ENCODE measurements at places on chromosomes 5 and 9.

DNA sequence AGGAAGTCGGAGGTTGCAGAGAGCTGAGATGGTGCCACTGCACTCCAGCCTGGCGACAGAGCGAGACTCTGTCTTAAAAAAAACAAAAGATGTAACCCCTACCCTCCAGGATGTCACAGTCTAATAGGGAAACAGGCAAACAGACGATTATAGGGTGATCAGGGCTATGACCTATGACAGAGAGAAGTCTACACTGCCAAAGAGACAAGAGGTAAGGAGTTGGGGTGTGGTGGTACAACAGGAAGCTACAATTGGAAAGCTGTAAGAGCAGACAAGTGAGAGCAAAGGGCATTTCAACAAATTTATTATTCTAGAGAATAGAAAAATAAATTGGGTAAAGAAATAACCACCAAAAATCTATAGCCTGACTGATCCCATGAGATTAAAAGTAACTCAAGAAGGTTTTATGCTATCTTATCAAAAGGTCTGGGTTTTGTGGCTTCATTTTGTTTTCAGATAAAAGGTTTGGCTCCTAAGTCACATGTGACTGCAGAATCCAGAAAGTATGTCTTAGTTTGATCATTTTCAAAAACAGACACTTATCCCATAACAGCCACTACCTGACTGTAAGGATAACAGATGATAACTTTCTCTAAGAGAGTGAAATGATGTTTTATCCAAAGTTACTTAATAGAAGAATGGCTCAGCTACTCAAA, 7.3 kb downstream of the CDC26 start:
- DNase-seq = no peak

DNA sequence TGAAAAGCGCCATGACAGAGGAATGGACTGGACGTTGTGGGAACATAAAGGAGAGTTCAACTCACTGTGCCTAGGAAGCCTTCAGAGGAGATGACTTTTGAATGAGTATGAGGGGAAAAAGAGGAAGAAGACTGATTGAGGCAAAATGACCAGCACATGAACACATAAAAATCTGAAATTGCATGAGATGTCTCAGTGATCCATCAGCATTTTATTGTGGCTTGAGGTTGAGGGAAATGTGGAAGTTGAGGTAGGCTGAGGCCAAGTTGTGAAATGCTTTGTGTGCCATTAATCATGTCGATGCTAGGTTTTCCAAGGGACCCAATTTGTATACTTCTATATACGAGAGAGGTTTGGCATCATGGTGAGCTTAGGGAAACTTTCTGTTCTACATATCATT, 140.9 kb upstream of the TLX3 start:
- no peak for DNase-seq

DNA sequence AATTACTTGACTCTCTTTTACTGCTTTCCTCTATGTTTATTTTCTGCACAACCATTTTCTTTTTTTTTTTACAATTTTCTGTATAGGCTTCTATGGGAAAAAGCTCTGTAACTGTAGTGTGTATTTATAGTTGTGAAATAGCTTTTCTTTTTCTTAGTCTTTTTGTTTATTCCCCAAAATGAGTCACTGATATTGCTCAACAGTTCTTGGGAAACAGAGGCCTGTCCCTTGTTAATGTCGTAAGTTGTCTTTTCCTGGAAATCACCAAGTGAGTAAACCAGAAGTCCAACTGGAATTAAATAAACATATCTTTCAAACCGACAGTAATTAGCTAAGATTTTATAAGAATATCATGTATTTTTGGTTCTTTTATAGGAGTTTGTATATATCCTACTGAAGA, 325.1 kb upstream of the PRR16 start:
- no peak for DNase-seq

DNA sequence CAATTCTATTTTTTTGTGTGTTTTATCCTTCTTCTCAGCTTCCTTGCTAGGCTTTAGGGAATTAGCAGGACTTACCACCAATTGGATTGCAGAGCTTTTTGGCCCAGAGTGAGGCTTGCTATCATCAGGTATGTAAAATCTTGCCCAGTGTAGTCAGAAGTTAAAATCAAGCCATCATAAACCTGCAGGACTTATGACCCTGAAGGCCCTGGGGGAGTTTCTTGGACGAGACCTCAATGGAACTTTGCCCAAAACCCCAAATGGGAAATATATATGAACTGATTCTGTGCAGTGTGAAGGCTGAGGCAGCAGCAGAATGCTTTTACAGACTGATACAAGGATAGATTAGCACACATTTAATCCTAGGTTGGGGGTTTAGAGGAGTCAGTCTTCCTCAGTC, 287.0 kb downstream of the SH3GL2 start:
- no peak for DNase-seq

DNA sequence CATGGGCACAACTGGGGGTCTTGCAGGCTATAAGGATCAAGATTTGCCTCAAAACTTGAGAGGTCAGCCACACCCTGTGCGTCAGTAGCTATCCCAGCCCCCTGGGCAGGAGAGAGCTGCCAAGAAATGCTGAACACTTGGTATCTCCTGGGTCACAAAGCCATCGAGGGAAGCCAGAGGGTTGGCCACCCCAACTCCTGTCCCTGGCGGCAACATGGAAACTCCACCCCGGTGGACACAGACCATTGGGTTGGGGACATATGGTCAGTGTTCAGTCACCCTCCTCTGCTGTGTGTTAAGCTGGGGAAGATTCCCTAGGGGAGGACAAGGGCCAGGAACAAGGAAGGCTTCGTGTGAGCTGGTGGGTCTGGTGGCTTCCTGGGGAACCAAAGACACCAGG, 140.6 kb downstream of the C5orf15 start:
- DNase-seq = no peak

GRCh38 chr5:110099572-110099971, 409.8 kb downstream of the MAN2A1 start:
- no peak for DNase-seq

DNA sequence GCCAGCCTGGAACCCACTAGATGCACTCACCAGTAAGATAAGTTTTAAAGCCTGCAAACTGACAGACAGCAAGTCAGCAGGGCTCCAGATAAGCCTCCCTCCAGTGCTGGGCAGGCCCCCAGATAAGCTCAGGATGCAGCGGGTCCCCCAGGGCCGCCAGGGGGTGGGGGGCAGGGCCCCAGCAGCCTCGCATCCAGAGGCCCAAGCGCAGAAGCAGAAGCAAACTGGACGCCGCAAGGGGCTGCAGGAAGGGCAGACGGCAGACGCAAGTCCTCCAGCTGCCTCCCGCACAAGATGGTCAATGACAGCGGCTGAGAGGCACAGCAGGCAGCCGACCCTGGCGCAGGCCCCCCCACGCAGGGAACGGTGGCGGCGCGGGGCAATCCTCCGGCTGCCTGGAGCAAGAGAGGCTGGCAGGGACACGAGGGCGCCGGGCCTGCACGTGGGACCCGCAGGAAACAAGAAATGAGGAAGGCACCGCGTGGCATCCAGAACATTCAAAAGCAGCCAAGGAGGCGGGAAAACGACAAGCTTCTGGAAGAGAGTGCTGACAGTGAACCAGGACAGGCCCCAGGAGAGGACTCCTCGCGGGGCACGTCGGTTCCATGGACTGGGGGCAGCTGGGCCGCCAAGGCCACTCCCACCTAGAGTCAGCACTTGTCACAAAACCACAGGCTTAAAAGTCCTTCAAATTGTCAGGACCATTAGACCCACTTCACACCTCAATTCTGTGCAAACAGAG, 49.8 kb downstream of the ROR2 start:
- DNase-seq = peak; percentile 92

DNA sequence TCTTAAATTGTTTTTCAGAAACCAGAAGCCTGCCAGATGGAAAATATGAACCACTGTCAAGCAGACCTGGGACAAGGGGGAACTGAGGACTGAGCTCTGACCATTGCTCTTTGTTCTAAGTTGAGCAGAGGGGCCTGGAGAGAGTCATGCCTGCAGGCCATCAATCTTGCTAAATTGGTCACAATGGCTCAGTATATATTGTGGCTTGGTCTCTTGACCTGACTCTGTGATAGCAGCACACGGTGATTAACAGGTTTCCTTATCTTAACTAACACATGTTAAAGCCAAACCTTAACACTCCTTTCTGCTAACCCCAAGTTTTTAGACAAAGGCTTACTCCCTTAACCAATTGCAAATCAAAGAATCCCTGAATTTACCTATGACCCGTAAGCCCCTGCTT, 1281.2 kb upstream of the NUDT12 start:
- no peak for DNase-seq

DNA sequence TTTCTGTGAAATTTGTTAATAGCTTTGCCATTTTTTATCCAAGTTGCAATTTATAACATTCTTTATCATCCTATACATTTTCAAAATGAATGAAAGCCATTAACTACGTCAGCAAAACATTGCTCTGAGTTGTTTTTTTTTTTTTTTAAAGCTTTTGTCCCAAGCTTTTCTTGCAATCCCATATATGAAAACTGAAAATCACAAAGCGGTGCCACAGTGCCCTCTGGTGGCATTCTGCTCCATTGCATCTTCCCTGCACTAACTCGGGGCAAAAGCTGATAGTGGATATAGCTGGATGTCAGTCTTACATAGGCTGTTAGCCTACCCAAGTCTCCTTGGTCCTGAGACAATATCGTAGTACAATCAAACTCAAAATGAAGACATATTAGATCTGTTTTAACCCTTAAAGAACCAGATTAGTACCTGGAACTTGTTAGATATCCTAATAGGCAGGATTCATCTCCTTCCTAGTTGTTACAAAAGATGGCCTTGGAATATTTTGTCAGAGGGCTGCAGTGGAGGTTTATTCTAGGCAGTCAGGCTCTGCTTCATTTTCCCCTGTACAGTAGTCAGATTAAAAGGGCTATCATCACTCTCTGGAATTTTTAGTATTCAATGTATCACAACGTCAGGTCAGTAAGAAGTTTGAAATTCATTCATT, 669.9 kb downstream of the PTPRD start:
- peak; percentile 43 for DNase-seq

- DNase-seq = no peak
Measured at GRCh38 chr5:82992646-82993045, 84.5 kb downstream of the TMEM167A start.

DNA sequence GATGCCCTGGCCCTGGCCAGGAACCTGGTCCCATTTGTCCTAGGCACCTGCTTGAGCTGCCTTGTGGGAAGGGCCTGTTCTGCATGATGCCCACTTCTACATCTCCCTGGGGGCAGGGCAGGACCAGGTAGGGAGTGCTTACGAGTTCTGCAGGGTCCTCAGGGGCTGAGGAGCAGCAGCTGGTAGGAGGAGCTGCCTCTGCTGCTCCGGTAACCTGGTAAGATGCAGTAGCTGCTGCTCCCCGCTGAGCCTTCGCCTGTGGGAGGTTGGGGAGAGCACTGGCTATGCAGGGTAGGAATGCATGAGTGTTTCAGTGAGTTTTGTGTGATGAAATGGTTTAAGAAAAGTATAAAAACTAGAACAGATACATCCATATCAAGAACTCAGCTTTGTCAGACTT, 13.6 kb downstream of the LRRC8A start:
- DNase-seq = no peak

- DNase-seq = no peak
Measured at GRCh38 chr5:67092535-67092934, 104.1 kb downstream of the CD180 start.

DNA sequence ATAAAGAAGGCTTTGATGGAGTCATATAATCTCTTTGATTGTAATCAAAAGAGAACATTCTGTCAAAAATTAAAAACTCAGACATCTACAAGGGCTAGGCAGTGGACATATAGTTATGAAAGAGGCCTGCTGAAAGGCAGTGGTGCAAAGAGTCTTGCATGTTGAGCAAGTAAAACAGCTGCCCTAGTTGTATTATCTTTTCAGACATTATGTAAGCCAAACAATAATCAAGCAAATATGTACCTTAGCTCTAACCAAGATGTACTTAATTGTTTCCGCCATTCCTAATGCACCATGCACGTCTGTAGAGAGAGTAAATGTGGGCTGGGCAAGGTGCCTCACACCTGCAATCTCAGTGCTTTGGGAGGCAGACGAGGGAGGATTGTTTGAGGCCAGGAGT, 14.3 kb downstream of the GAPT start:
- DNase-seq = no peak

- DNase-seq = no peak
Measured at GRCh38 chr9:95740217-95741004, 135.1 kb upstream of the ERCC6L2 start.

- DNase-seq = no peak
Measured at GRCh38 chr9:127167560-127168326, 45.3 kb upstream of the ANGPTL2 start.

DNA sequence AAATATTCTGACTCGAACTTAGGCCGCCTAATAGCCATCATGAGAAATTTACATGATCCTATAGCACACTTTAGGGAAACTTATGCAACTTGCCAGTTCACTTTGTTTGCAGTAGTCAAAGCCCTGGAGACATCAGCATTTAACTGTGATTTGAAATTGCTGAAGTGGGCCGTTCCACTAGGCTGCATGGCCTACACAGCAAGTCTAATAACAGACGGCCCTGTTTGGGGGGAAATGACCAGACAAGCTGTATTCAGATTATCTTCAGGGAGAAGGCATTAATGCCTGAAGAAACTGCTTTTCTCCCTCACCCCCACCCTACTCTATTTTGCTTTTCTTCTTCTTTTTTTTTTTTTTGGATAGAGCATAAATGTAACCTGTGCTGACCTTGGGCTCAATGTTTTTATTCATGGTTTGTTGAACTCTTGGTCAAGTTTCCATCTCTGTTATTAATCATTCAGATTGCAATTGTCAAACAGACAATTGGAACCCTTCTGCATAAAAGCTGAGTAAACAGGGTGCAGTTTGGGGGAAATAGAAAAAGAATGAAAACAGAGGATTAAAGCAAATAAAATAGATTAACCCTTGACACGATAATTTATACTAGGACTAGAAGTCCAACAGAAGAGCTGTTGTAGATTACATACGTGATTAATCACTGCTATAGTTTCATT, 1928.2 kb upstream of the WWC1 start:
- no peak for DNase-seq

DNA sequence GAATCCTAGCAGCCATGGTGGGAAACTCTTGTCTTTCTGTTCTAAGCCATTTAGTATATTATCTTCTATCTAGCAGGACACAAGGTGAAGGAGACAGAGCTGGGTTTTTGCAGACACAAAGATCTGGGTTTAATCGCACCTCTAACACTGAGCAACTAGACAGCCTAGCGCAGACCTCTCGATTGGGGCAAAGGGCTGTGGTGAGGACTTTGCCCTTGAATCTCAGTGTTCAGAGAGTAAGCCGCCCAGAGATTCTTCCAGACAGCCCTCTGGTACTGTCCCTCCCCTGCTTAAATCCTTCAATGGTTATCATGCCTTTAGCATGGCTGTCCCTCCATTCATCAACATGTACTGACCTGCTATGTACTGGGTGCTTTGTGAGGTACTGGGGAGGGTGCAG, 128.1 kb downstream of the CRB2 start:
- DNase-seq = no peak

- no peak for DNase-seq
Measured at GRCh38 chr5:136999787-137000186, 499.3 kb downstream of the SPOCK1 start.

- DNase-seq = no peak
Measured at GRCh38 chr9:122197426-122197825, 31.3 kb downstream of the LHX6 start.
